ENCODE measurements at places on chromosomes 12 and 14.

GRCh38 chr12:64175254-64175945 lies 46.7 kb downstream of the KICS2 start:
- DNase-seq = peak; percentile 34

DNA sequence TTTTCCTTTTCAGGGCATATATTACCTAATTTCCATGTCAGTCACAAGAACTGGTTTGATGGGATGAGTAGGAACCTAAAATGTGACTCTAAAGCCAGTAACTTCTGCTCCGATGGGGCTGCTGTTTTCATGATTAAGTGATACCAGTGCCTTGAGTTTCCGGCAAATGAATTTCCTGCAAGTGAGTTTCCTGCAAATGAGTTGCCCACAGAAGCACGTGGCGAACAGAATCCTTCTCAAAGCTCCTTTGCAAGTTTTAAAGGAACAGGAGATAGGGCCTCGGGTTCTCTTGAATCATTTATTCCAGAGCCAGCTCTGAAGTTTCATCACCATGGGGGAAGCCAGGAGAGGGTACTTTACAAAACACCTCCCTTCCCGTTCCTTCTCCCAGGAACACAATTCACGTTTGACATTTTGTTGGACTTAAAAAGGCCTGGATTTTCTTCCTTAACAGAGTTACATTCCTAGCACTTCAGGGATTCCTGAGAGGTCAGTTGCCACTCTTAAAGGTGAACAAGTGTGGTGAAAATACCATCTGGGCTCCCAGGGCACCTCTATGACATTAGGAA lies 2.2 kb upstream of the PPTC7 start:
- no peak for DNase-seq

DNA sequence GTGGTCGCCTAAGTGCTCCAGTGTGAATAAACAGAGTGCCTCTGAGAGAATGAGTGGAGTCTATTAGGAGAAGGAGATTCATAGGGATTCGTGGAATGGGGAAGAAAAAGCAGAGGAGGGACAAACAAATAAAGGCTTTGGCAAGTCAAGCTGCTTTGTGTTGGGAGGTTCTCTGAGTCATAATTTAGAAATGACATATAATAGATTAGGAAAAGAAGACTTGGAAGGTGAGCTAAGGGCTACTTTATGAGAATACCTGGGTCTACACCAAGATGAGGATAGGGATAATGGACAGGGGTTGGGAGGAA lies 6.4 kb upstream of the NTN4 start:
- no peak for DNase-seq

DNA sequence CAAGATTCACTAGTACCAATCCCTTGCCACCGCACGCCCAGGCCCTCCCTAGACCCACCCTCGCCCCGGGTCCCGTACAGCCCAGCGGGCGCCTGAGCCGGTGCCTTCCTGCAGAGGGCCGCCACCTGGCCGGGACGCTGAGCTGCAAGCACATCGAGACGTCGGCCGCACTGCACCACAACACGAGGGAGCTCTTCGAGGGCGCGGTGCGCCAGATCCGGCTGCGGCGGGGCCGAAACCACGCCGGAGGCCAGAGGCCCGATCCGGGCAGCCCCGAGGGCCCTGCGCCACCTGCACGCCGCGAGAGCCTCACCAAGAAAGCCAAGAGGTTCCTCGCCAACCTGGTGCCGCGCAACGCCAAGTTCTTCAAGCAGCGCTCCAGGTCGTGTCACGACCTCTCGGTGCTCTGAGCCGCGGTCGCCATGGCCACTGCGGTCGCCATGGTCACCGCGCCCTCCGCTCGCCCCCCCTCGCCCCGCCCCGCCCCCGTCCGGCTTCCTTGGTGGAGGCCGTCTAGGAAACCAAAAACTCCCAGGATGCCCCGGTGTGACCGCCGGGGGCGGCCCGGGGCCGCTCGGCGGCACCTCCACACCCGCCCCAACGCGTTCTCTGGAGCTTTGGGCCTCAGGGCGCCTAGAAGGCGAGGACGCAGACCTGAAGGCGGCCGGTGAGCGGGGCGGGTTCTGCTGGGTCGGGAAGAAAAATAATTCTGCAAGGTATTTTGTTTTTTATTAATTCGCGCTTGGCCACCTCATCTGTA lies 3.7 kb downstream of the REM2 start:
- DNase-seq = peak; percentile 36
